ENCODE measurements at places on chromosomes 2 and 18. TPM values are rescaled to one million over a fixed set of nuclear protein-coding genes. Genes with fewer than 3 reads are reported as not detected.

Gene DOK6
- total RNA-seq: 0.46 TPM

Gene OTOS
- total RNA-seq: not detected

Gene ZC3H6
- total RNA-seq: 5.5 TPM

Gene PXDN
- total RNA-seq: 13.3 TPM

Gene CPO
- total RNA-seq: not detected

Gene OR6B2
- not detected for total RNA-seq

Gene LRRC30
- not detected for total RNA-seq

Gene RNF149
- 56.9 TPM for total RNA-seq

Gene TFPI
- total RNA-seq: 19.2 TPM

Gene CROCC2
- not detected for total RNA-seq

Gene SP140
- total RNA-seq: 1.1 TPM

Gene KCTD1
- 15.6 TPM for total RNA-seq

Gene PUM2
- 99.4 TPM for total RNA-seq

Gene LOXHD1
- 0.15 TPM for total RNA-seq

Gene OTOF
- total RNA-seq: not detected

Gene MAPRE2
- 31.6 TPM for total RNA-seq

Gene STRN
- total RNA-seq: 36.8 TPM

Gene TNFRSF11A
- total RNA-seq: 83.3 TPM

Gene SLC4A5
- total RNA-seq: 1.4 TPM

Gene CFAP65
- total RNA-seq: 0.76 TPM

GRCh38 chr18:62018034-62018758, 125.4 kb upstream of the RNF152 start:
- DNase-seq: peak; percentile 31

DNA sequence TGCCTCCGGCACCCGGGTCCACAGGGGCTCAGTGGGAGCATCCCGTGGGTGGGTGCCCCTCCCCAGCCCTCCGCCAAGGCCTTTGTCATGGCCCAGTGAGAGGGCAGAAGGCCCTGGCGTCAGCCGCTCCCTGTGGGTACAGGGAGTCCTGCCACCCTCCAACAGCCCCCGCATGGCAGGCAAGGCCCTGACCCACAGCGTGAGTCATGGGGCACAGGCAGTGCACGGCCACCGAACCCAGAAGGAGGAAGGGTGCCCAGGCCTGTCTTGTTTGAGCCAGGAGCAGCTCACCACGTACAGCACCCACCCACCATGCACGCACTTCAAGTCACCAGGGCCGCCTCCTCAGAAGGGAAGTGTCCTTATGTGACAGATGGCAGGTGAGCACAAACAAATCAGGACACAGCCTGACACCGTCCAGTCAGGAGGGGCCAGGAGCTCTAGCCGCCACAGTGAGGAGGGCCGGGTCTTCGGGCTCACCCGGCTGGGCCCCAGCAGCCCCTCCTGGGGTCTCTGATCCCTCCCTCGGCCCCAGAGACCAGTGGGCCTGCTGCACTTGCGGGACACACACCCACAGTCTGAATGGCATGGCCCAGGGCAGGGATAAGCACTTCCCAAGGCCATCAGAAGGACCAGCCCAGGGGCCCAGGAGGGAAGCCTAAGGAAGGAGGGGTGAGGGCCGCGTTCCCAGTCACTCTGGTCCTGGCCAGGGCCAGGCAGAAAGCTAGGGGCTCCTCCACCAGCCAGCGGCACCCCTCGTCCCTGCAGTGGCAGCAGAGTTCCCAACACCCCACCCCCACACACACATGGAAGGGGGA, 25.8 kb downstream of the BIN1 start:
- no peak for DNase-seq

GRCh38 chr2:205783872-205784499, 101.7 kb downstream of the NRP2 start:
- DNase-seq: no peak

DNA sequence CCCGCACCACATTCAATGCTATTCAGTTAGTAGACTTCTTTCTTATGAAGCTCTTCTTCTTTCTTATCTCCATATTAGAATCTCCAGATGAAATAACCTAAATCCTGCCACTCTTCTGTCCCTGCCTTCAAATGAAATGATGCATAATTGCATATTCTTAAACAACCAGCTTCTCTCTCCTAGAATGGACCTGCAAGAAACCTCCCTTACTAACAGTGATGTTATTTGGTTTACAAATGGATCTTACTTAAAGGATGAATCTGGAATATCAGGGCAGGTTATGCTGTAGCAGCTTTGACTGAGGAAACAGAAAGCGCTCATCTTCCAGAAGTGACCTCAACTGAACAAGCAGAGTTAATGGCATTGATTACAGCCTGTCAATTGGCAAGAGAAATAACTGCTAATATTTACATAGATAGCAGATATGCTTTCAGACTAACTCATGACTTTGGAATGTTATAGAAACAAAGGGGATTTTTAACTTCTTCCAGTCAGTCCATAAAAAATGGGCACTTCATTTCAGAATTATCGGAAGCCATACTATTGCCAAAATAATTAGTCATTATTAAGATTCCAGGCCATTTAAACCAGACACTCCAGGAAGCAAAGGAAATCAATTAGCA, 755.7 kb upstream of the HS6ST1 start:
- DNase-seq: no peak

GRCh38 chr2:242056026-242056425, 186.5 kb downstream of the RTP5 start:
- no peak for DNase-seq

- DNase-seq: peak; percentile 25
These were observed 6.3 kb downstream of the TNFAIP6 start for GRCh38 chr2:151363709-151364108.

DNA sequence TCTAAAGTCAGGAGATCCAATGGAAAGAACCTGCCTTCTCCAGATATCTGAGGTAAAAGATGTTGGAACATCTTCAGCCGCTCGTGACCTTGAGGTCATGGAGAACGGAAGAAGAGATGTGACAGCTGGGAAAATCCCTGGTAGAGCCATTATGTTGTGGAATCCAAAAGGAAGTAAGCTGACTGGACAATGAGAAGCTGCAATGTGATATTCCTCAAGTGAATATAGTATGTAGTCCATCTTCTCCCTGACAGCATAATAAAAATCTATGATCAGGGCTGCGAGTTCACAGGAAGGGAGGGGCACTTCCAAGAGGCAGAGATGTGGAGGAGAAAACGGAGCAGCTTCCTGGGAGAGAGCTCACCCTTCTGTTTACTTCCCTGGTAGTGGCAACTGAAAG, 201.0 kb upstream of the SP5 start:
- DNase-seq: no peak

GRCh38 chr18:9586814-9587213, 27.5 kb downstream of the PPP4R1 start:
- no peak for DNase-seq

DNA sequence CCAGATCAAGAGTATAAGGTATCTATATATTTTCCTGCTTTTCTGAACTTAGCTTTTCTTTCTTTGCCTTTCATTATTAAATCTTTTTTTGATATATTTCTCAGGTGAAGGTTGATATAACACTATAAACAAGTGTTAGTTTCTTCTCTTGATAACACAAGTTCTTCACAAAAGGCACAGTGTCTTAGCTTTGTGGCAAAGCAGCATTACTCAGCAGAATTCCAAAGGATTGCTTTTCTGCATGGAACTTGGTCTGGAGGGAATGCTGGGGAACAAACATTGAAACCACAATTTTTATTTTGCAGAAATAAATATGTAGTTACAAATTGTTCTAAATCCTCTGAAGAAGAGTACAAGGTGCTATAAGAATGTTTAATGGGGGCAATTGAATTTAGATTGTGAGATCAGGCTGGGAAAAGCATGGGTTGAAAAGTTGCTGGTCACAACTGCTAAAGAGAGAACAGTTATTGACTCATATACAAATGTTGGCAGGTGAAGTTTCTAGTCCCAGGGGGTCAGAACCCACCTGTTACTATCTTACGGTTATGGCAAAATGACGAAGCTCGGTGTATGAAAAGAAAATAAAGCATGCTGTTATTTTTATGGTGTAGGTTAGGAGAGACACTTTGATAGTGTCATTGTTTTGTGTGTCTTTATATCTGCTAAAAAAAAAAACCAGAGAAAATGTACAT, 68.2 kb downstream of the UBR3 start:
- DNase-seq: no peak

DNA sequence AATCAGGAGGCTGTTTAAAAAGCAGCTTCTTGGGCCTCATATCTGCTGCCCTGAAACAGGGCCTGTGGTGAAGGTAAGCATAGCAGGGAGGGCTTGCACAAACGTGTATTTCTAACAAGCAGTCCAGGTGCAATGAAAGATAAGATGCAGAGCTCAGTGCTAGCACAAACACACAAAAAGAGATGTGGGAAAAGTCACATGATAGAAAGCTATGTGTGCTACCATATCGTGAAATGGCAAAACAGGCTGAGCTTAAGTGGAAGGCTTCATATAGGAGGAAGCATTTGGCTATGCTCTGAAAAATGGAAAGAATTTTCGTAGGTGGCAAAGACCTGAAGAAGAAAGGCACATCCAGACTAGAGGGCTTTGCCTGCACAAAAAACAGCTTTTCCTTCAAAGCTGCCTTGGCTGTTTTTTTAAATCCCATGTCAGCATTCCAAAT, 10.2 kb downstream of the RSAD2 start:
- no peak for DNase-seq

- DNase-seq: no peak
These were observed 200.9 kb downstream of the FAM210A start for GRCh38 chr18:13525381-13526029.

DNA sequence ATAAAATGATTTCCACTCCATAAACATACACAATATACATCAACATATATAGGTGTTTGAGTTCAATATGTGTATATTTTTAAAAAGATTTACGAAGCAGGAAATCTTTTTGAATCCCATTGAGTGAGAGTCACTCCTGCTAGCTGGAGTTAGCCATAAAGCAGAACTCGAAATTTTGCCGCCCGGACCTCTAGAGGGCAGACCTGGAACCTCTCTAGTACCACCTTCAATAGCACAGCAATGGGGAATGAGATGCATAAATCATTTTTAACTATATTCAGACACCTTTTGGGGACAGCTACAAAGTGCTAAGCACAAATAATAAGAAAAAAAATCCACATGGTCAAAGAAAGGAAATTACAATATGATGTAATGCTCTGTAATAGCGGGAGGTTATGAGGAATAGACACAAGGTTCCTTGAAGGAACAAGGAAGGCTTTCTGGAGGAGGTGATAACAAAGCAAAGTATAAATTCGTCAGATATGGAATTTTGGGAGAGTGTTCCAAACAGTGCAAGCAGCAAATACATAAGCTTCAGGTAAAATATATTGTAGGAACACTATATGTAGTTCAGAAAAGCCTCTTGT, 533.4 kb downstream of the ERBB4 start:
- DNase-seq: peak; percentile 7

GRCh38 chr2:98487101-98487805, 42.6 kb downstream of the INPP4A start:
- DNase-seq: no peak

GRCh38 chr2:42123426-42123825, 45.7 kb upstream of the EML4 start:
- no peak for DNase-seq

- no peak for DNase-seq
These were observed 1075.4 kb upstream of the ZEB2 start for GRCh38 chr2:145595296-145595695.

DNA sequence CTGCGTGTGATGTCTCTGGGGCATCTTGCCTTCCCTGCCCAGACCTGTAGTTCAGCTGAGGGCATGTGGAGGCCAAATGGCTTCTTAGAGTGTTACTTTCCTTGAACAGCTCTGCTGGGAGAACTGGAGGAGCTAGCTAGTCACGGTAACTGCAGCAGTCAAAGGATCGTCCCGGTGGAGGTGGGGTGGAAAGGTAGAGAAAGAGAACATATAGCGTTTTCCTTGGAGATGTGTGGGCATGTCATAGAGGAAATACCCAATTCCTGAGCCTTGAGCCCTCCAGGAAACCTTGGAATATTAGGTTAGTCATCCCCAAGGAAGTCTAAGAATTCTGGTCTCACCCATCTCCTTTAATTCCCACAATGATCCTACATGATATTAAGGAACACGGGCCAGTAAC, 33.5 kb upstream of the IL37 start:
- no peak for DNase-seq

DNA sequence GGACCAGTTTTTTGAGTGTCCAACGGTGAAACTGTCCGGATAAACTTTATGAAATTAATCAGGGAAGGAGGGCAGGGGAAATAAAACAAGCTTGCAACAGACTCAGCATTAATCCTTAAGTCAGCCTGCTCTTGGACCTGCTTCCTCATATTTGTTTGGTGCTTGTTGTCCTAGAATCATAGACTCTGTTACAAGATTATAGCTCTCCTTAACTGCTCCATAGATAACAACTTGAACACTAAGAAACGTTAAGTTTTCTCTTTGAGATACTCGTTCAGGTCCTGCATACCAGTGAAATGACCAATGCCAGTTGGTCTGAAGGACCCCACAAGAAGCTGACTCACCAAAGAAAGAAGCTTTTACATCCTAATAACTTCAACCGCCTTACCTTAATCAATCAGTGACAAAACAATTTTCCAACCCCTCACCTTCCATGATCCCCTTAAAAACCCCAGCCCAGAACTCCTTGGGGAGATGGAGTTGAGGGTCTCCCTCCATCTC, 493.2 kb downstream of the PID1 start:
- DNase-seq: no peak

DNA sequence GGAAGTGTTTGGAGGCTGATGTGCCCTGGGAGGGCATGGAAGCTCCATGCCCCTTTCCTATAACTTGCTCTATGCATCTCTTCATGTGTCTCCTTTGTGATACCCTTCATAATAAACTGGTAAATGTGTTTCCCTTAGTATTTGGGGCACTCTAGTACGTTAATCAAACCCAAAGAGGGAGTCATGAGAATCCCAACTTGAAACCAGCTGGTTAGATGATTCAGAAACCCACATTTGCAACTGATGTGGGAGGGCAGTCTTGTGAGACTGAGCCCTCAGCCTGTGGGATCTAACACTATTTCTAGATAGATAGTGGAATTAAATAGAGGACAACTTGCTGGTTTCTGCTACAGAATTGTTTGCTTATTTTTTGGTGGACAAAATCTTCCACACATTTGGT, 20.3 kb downstream of the ANKRD30B start:
- DNase-seq: no peak

- DNase-seq: no peak
These were observed 262.8 kb downstream of the FBXO15 start for GRCh38 chr18:73884868-73885267.

- DNase-seq: no peak
These were observed 261.8 kb upstream of the CYRIA start for GRCh38 chr2:16927398-16927797.

- no peak for DNase-seq
These were observed 3.0 kb upstream of the ROCK2 start for GRCh38 chr2:11347403-11347959.

GRCh38 chr2:30527411-30527810, 80.4 kb downstream of the LCLAT1 start:
- no peak for DNase-seq
